ENCODE measurements at places on chromosomes 5 and 9.

- no peak for DNase-seq
Observed at GRCh38 chr5:17720071-17720470, 85.8 kb downstream of the TAF11L14 start.

- DNase-seq = no peak
Observed at GRCh38 chr5:2735996-2736395, 15.5 kb downstream of the IRX2 start.

DNA sequence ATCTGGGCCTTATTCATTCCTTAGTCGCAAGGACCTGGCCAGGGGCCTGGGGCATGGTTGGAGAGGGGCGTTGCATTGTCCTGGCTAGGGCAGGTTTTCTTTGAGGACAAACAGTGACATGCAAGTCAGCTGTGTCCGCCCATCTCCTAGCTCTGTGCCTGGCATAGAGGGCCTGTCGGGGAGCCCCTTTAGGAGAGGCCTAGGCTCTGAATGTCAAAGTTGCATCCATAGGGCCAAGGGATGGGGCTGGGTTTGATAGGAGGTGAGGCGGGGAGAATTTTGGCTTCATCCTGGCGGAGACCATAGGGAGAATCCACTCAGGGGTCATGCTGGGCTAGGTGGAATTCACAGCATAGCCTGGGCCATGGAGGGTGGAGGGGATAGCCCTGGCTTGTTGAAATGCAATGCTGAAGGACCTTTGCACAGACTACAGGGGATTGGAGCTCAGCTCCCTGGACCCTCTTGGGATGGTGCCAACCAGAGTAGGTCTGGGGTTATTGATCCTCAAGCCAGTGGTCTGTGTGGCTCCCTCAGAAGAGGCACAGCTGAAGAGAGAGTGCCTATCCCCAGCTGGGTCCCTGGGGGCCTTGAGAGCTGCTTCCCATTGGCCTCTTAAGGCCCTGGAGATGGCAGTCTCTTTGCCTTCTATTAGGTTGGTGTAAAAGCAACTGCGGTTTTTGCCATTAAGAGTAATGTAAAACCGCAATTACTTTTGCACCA lies 104.0 kb downstream of the RGS3 start:
- peak; percentile 81 for DNase-seq

GRCh38 chr9:79080536-79080935 lies 491.2 kb upstream of the TLE4 start:
- no peak for DNase-seq

GRCh38 chr5:16502866-16503265 lies 37.3 kb upstream of the ZNF622 start:
- DNase-seq = no peak

DNA sequence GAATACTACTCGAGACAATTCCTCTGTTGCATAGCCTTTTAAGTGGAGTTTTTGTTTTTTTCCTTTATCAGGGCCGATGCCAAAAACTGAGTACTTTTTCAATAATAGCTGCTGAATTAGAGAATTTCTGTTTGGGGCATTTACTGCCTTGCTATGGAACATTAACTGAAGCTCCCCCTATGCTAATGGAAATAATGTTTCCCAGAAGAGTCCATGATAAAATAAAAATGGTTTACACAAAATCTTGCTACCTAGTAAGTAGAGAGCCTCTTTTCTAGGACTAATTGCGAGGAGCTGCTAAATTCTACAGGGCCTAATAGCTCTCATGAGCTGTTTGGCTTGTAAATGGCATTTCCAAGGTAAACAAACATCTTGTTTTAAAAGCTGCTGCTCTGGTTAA lies 128.2 kb upstream of the MYO10 start:
- no peak for DNase-seq

DNA sequence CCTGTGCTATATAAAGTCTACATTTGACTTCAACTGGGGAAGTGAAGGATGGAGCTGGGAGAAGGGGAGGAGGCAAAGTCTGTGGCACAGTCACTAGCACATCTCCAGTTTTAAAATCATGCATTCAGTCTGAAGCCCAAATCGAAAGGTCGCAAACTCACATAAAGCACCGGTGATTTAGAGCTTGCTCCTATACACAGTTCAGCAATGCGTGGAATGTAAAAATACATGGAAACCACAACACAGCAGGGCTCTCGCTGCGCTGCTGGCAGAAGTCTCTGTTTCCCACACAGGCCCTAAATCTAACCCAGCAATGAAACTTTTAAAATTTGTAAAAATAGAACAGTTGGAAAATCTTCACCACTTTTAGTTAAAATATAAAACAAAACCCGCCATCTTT lies 68.2 kb downstream of the EBF1 start:
- no peak for DNase-seq

DNA sequence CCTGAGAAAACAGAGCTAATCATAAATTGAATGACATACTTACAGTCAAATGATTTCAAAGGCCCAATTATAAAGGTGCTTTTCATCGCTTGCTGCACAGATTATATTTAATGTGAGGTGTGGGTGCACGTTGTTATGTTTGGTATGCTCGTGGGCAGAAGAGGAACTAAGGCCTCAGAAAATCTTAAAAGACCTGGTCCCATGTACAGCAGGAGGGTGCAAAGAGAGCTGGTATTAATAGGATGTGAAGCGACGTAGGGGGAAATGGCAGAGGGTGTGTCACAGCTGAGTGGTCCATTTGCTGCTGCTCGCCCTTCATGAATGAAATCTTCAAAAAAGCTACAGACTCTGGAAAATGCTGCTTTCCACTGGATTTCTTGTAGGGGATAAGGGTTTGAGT lies 40.5 kb upstream of the IFNK start:
- no peak for DNase-seq

DNA sequence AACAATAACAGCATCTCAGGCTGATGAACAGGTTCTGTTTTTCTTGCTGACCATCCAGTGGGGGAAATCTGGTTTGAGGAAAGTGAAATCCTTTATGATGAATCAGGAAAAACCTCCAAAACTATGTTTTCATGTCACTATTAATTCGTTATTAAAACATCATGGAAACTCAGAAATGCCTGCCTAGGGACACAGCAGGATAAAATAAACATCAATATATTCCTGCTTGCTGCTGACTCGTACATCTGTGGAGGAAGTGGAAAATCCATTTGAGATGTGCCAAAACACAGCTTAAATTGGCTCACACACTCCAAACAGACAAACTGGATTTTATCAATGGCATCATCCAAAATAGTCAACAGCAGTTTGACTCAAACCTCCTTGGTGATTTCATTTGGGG lies 53.0 kb downstream of the TEK start:
- no peak for DNase-seq

DNA sequence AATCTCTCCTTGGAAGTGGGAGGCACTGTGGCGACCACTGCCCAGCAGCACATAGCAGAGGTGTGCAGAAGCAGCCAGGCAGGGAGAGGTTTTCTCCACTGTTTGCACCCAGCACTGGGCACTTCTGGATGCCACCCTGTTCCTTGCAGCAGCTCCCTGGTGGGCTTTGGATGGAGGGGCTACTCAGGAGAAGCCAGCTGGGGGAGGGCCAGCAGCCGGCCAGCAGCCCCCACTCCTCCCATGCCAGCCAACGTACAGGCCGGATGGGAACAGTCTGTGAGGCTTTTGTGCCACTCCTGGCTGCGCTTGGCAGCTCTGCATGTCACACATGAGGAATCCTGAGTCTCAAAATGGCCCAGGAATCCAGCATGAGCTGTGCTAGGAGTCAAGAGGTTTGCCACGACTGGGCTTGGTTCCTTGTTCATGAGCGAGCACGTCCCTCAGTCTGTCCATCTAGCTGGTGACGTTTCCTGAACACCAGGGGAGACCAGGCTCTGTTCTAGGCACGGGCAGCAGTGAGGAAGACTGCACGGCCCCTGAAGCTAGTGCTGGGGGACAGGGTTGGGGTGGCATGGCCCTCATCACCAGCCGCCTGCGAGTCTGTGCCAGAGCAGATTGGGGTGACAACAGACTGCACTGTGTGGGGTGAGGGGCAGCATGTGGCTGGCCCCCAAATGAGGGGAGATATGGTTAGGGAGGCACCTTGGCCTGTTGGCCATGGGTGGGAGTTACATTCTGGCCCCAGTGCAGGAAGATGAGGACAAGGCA lies 10.1 kb downstream of the PHF2 start:
- peak; percentile 69 for DNase-seq

DNA sequence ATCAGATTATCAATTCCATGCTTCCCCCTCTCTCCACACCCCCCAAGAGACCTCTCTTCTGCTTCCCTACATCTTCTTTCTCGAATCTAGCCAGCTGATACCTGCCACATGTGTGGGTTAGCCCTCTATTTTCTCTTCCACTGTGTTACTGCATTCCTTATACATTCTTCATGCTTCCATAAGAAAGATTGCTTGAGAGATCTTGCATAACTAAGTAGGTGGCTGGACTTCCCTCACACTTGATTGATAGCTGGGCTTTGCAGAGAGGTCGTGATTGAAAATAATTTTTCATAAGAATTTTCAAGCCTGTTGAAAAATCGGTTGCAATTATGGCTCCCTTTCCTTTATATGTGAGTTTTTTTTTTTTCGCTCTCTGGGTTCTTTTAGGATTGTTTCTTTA lies 33.0 kb upstream of the PANK3 start:
- no peak for DNase-seq

- DNase-seq = no peak
Observed at GRCh38 chr9:107141967-107142366, 141.1 kb upstream of the RAD23B start.

DNA sequence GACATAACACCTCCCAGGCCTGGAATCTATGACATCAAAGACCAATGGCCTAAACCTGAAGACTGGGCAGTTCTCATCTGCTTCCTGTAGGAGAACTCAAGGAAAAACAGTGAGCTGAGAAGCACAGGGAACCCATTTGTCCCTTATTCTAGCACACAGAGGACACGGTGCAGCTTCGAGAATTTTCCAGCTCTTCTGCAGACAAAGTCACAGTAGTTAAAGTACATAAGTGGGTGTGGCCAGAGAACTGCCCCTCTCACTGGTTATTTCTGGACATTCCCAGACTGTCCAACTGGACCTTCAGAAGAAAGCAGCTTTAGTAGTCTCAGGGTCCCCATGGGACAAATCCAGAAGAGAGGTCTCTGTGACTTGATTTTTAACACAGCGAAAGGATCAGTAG lies 114.6 kb downstream of the KLHL3 start:
- DNase-seq = no peak

GRCh38 chr9:124810663-124811355 lies 33.9 kb downstream of the OLFML2A start:
- no peak for DNase-seq

DNA sequence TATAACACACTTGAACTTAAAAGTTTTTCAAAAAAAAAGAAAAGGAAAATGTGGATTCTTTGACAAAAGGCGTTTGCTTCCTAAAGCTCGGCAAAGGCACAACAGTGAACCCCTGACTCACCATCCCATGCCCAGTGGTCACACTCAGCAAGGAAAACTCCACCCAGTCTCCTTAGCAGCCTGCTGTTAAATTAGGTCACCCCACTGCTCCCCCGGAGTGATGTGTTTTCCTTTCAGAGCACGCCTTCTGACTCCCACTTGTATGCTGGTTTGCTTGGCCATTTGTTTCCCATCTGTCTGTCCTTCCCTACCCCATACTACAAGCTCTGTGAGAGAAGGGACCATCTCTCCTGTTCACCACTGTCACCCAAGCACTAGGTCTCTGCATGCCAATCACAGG lies 23.8 kb downstream of the RETREG1 start:
- no peak for DNase-seq

- no peak for DNase-seq
Observed at GRCh38 chr5:151612689-151613427, 21.7 kb upstream of the FAT2 start.

DNA sequence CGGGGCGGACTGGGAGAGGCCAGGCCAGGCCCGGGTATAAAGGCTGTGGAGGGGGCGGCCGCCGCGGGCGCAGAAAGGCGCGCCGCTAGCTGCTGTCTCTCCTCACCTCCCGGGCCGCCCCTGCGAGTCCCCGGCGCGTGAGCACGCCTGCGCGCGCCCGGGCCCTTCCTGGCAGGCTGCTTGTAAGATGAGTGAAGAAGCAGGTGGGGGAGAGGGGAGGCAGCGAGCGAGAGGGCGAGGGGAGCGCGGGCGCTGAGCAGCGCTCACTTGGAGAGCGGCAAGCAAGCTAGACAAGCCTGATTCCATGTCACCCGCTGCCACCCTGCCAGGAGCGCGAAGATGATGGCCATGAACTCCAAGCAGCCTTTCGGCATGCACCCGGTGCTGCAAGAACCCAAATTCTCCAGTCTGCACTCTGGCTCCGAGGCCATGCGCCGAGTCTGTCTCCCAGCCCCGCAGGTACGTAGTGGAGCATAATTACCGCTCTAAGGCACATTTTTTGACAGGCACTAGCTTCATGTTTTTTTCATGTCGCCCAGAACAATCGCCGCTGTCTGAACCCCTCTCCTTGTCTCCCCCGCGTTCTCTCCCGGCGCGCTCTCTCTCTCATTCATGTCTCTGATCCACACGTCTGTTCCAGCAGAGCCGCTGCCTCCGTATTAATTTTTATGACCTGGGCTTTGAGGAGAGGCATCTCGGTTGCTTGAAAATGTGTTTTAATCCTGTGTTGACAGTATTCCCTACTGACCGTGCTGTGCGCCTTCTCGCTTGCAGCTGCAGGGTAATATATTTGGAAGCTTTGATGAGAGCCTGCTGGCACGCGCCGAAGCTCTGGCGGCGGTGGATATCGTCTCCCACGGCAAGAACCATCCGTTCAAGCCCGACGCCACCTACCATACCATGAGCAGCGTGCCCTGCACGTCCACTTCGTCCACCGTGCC lies at the start of gene POU4F3:
TSS of gene POU4F3 (plus strand) at position 66 of the 941 bp plus-strand sequence. CDS start at position 340, 274 bp downstream.
- DNase-seq = no peak

- no peak for DNase-seq
Observed at GRCh38 chr9:134002796-134003195, 10.7 kb upstream of the VAV2 start.

DNA sequence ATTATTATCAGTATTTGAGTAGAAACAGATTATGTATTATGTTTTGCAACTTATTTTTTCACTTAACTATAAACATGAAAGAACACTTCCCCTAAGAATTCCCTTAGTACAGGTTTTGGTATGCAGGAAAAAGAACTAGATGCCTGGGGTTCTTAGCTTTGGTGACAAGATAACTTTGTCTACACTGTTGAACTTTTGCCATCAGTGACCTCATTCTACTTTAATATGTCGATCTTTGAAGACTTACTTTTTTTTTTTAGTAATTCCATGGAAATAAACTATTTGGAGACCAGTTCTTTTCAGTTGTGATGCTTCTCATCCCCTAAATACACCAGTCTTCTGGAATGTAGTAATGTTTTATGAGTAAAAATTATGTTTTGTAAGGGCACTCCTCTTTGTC lies 34.3 kb downstream of the ZNF462 start:
- no peak for DNase-seq

DNA sequence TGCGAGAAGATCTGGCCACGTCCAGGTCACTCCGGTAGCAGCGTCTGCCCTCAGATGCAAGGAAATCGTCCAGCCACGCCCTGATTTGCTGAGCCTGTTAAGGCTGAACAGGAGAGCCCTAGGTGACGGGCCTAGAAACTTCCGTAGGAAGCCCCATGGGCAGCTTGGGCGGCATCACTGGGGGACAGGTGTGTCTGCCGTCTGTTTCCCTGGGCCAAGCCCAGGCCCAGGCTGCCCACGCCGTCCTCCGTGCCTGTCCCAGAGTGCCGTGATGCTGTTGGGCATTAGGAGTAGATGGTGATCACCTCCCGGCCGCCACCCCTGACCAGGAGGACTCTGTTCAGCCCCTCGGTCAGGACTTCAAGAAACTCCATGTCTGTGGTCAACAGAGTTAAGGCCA lies 43.5 kb downstream of the NKD2 start:
- DNase-seq = no peak
